ENCODE measurements at places on chromosomes 5 and 9.
A peak's percentile ranks its signal among the peaks of the same experiment; 100 is the strongest.

- DNase-seq: no peak
These were observed 191.5 kb upstream of the S1PR3 start for GRCh38 chr9:88799541-88800328.

GRCh38 chr5:91312698-91313097, 70.4 kb downstream of the ARRDC3 start:
- no peak for DNase-seq

DNA sequence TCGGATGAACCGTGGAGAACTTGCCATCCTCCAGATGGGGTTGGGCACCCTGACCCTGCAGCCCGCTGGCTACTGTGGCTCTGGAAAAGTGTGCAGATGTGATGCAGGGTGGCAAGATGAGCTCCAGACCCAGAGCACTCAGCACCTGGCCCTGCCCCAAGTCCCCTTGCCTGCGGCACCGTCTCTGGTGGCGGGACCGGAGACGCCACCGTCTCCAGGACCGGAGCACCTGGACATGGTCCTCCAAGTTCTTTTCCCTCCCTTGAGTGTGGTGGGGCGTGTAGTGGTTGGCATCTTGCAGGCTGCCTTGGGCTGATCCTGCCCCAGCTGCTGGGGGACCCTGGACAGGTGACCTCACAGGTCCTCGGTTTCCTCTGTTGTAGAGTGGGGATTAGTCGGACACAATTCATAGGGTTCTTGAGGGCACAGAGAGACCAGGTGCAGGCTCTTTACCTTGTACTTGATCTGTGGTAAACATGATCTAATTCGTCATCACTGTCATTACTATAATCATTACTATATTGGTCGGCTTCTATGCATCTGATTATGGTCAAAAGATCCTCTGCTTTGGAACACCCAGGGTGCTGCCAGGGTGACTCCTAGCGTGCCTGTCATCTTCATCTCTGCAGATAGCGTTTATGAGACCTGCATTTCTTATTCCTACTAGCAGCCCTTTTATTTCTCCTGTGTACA, 83.5 kb downstream of the COL5A1 start:
- no peak for DNase-seq

DNA sequence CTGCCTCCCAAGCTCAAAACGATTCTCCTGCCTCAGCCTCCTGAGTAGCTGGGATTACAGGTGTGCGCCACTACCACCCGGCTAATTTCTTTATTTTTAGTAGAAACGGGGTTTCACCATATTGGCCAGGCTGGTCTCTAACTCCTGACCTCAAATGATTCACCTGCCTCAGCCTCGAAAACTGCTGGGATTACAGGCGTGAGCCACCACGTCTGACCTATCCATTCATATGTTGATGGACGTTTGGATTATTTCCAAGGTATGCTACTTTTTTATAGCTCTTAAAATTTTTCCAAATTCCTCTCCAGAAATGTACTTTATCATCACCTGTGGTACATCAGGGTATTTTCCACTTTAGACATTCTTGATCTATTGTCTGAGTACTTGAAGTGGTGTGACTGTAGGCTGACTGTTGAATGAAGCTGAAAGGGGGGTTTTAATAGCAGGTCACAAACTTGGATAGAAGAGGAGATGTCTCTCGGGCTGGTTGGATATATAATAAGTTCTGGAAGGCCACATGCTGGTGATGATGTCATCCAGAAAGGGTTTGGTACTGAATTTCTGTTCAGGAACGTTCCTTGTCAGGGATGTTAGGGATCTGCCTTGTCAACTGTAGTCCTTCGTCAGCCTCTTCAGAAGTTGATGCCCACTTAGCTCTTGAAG, 7.4 kb downstream of the CTNNA1 start:
- no peak for DNase-seq

DNA sequence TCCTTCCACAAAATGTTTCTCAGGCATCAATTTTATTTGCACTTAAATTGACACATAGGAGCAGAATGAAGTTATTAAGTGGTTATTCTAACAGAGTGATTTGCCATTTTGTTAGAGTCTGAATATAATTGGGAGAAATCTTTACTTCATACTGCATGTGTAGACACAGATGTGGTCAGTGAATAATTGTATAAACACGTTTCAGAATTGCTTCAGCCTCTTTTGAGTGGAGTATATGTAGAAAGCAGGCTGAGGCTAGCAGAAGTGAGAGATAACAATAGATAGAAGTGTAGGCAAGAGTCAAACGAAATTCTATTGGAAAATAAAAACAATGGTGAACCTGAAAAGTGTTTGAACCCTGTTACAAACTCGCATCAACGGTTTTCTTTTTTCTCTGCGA, 270.7 kb downstream of the TMEM167A start:
- no peak for DNase-seq

- no peak for DNase-seq
These were observed 39.1 kb upstream of the GZMA start for GRCh38 chr5:55063220-55063863.

DNA sequence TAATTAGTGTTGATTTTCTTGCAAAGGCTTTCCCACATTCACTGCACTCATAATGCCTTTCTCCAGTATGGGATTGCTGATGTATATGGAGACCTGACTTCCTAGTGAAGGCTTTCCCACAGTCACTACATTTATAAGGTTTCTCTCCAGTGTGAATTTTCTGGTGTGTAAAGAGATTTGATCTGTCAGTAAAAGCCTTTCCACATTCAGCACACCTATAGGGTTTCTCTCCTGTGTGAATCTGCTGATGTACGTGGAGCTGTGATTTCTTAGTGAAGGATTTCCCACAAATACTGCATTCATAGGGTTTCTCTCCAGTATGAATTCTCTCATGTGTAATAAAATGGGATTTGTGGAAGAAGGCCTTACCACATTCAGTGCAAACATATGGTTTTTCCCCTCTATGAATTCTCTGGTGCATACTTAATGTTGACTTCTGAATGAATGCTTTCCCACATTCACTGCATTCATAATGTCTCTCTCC, 31.1 kb downstream of the ZNF484 start:
- DNase-seq: no peak

GRCh38 chr5:84086511-84086910, 298.2 kb downstream of the EDIL3 start:
- no peak for DNase-seq

DNA sequence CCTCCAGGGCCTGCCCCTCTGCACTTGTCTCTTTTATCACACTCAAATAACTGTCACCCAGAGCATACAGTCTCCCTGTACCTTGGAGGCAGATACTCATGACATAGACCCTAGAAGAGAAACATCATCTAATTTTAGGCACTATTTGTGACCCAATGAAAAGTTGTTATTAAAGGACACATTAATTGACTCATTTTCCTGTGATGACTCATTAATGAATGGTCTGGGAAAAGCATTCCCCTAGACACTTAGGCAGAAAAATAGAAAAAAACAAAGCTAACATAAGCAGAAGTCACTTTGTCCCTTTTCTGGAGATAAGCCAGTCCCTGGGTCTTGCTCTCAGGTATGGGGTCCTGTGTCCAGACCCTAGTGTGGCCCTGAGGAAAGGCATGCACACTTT, 15.0 kb downstream of the TRPC7 start:
- DNase-seq: no peak

GRCh38 chr9:3348169-3348568, 177.6 kb downstream of the RFX3 start:
- DNase-seq: no peak

DNA sequence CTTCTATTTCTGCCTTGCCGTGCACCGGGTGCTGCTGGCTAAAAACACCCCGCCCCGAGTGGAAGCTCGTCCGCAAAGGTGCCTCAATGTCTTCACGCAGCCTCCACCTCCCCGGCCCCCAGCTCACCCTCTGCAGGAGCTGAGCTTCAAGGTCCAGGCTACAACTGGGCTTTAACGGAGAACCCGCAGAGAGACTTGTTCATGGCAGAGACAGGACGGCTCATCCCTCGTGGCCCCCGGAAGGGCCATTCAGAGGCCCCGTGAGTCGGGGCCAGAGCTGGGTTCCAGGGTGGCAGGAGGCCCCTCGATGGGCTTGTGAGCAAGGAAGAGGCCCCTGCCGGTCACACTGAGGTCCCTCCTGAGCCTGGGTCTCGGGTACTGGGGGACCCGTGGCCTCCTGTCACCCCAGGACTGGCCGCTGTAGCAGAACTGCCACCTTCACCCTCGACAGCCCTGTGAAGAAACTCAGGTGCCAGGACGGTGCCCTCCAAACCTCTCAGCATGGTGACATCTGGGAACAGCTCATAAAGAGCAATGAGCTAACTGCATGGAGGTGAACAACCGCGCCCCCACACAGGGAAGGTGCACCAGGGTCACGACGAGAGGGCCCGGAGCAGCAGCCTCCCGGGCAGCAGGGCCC, 58.0 kb upstream of the UBAC1 start:
- no peak for DNase-seq

GRCh38 chr5:34604119-34604675, 51.9 kb upstream of the RAI14 start:
- no peak for DNase-seq

GRCh38 chr9:85610074-85610860, 131.5 kb downstream of the AGTPBP1 start:
- peak; percentile 67 for DNase-seq

- DNase-seq: no peak
These were observed 377.3 kb downstream of the ICE1 start for GRCh38 chr5:5799826-5800225.

- no peak for DNase-seq
These were observed 66.6 kb upstream of the STXBP1 start for GRCh38 chr9:127545196-127546124.

GRCh38 chr5:14009575-14009974, 65.1 kb upstream of the DNAH5 start:
- no peak for DNase-seq

DNA sequence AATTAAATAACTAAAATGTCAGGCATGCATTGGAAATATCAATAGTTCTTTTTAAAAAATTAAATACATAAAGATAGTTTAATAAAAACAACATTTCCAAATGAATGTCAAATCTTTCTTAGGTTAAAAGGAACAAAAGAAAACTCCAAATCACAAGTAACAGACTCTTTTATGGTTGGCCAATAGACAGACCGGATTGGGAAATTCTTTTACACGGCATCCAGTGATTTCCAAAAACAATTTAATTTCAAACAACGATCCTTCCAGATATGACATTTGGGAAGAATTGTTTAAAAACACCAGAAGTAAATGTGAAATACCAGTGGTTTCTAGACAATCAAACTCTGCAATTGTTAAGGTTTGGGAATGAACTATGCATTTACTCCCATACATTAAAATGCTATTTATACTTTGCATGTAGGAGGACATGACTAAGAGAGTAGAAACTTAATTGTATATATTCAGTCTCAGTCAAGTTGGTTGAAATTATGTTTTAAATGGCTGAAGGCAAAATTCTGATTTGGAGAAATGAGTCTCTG, 32.8 kb downstream of the ZNF474 start:
- DNase-seq: no peak

GRCh38 chr5:175750511-175750931, 92.7 kb downstream of the HRH2 start:
- no peak for DNase-seq

GRCh38 chr5:146880966-146881365, 2.4 kb upstream of the PPP2R2B start:
- DNase-seq: no peak

- no peak for DNase-seq
These were observed 17.1 kb downstream of the C9orf43 start for GRCh38 chr9:113427629-113428028.

GRCh38 chr5:44675296-44675695, 133.5 kb upstream of the MRPS30 start:
- DNase-seq: no peak

- DNase-seq: no peak
These were observed 19.3 kb downstream of the BRD9 start for GRCh38 chr5:873328-873727.

DNA sequence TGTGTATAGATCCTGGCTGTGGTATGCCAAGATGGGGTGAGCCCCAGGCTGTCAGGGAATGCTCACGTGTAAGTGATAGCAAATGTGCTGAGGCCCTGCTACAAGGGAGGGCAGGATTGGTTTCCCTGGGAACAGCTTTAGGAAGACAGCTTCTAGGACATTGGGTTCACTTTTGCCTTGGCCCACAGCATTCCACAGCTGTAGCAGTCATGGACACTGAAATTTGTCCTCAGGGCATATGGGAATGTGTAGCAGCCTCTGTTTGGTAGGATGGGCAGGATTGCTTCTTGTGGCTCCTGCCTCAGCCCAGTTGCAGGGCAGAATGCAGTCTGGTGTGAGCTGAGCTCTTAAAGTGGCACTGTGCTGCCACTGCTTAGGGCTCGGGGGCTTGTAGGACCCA, 1061.7 kb upstream of the WWC1 start:
- DNase-seq: no peak

- DNase-seq: no peak
These were observed 6.5 kb upstream of the TMEM210 start for GRCh38 chr9:137178201-137178938.

DNA sequence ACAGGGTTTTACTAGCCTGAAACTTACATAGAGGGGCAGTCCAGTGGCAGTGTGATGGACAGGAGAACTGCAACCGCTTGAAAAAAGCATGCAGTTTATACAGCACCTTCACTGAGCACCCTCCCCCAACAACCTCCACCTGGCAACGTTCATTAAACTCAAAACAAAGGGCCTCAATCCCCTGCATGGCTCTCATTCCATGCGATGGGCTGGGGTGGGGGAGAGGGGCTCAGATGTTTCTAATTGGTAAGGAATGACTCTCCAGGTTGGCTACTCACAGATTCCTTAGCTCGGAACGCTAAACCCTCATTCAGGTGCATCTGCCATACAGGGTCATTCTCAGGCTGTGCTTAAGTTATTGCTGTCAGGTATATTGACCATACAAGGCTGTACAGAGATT, 80.9 kb upstream of the ITGA1 start:
- no peak for DNase-seq

DNA sequence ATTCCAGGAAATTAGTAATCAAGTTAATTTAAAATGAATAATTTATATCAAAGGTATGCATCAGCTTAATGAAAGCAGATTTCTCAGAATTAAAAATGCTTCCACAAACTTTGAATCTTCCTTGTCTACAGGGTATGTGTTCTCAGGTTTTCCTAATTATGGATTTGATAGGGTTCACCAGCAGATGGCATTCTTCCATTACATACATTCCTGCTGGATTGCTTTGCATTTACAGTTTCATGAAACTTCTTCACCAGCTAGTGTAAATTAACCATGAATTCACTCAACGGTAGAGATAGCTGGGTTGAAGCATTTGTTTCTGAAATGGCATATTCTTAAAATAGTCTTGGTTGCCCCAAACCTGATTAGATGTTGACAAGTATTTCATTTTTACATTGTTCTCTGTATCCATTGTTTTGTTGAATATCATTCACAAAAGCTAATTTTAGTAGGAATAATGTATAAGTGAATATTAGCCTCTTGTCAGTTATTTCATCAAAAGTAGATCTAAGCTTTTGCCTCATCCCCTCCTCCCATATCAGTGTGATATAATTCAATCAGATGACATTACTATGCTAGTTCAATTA, 68.7 kb upstream of the WDR41 start:
- no peak for DNase-seq

Data from CD4-positive, alpha-beta memory T cell (primary cell).